CD4-positive, alpha-beta T cell treated with Interferon alpha-2 for 1 hour (primary cell): ENCODE measurements at places on chromosomes 2 and 18.

DNA sequence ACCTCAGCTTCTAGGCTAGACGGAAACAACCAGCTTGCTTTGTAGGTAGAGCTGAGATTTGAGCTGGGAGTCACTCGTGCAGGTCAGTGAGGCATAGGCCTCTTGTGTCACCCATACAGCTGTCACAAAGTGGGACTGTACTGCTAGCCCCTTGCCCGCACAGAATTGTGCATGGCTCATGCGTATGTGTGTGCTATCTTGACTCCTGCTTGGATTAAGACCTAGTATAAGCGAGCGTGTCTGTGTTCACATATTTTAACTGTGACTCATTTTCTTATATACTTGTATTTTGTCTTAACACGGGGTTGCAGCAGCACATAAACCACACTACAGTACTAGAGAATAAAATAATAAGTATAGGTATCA lies 20.1 kb downstream of the CEP68 start:
- no peak for DNase-seq

DNA sequence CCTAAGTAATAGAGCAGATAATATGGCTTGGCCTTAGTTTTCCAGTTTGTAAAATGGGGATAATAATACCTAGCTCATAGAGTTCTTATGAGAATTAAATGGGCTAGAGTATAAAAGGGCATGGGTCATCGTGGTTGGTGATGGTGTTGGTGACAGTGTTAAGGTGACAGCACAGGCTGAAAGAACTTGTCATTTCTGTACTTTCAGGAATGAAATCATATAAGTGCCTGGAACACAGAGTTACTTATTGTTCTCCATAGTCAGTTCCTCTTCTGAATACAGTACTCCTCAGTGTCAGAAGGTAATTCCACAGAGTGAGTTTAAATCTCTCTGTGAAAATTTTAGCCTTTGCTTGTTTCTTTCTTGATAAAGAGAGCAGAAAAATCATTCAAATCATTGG lies 42.4 kb downstream of the KIF5C start:
- DNase-seq: no peak

DNA sequence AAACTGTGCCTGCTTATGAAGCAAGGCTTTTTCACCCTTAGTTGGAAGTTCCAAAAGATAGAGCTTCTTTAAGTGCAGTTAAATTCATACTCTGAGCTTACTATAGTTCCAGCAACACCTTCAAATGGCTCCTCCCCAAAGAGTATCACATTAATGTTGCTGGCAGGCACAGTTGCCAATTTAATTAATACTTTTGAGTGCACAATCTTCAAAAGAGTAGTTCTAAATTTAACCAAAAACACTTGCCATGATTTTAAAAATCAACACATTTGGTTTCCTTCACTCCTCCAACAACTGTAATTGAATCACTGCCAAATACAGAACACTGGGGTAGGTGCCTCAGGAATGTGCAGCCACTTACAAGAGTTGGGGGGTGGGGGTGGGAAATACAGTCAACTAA lies 150.6 kb upstream of the UBE2E3 start:
- DNase-seq: no peak

DNA sequence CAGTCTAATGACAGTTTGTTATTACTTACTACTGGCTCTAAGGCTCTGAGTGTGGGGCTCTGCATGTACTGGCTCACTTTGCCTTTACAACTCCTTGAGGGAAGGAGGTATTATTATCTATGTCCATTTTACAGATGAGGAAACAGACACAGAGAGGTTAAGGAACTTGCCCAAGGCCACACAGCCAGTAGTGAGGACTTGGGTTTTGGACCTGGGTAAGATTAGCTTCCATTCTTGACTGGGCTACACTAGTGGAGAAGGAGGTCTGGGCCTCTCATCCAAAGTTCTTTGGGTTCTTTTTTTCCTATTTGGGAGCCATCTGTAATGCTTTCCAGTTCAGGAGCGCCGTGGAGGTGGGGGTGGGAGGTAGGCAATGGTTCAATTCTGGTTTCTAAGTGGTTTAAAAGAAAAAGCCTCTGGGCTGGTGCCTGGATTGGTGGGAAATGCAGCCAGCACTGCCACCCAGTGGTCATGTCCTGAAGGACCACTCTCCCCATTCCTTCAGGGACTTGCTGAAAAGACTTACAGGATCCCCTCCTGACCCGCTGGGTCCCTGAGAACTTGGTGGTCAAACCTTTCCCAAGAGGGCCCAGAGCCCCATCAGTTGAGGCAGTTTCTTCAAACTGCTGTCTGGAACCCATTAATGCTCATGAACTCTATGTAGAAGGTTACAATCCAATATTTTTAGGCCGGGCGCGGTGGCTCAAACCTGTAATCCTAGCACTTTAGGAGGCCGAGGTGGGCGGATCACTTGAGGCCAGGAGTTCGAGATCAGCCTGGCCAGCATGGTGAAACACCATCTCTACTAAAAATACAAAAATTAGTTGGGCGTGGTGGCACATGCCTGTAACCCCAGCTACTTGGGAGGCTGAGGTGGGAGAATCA lies 38.6 kb upstream of the NOTO start:
- DNase-seq: peak; percentile 56

DNA sequence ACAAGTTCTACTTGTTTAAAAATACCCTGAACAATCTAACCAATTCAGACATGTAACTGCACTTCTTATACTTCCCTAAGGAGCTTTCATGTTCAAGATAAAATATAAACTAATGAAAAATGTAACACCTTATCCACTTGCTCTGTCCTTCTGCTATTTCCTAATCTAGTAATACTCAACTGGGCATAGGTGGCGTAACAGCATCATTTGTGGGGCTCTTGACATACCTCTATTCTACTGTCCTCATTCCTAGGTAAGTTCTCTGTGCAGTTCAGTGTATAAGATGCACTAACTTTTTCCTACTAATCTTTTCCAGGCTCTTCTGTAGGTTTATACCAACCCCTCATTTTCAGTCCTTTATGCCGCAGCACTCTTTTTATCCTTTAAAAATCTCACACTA lies 36.7 kb downstream of the PRKD3 start:
- DNase-seq: no peak

GRCh38 chr18:11289248-11289647 lies 139.9 kb upstream of the PIEZO2 start:
- no peak for DNase-seq

DNA sequence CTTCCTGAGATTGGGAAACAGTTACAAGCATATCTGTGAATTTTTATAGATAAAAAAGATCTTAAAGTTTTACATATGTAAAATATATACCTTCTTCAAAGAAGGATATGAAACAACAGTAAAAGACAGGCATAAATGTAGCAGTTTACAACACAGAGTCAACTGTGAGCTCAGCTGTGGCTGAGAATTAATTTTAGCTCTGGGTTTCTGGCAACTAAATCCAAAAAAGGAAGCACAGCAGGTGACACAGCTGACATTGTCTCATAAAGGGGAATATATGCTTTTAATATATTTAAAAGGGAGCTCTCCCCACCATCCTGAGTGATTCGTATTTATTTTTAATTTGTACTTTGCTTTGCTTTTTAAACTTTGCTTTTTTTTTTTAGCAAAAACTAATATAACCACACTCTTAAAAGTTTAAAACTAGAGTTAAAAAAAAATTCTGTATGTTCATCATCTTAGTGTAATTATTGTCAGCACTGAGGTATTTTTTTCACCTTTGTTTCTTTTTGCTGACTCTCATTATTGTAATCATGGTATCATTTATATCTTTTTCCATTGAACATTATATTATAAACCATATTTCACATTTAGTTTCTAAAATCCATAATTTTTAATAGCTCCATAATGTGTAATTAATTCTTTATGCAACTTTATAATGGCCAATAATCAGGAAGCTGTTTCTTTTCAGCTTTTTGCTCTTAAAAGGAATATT lies 6.7 kb downstream of the TUBB6 start:
- no peak for DNase-seq

GRCh38 chr2:88698498-88699233 lies 7.2 kb downstream of the RPIA start:
- DNase-seq: no peak

DNA sequence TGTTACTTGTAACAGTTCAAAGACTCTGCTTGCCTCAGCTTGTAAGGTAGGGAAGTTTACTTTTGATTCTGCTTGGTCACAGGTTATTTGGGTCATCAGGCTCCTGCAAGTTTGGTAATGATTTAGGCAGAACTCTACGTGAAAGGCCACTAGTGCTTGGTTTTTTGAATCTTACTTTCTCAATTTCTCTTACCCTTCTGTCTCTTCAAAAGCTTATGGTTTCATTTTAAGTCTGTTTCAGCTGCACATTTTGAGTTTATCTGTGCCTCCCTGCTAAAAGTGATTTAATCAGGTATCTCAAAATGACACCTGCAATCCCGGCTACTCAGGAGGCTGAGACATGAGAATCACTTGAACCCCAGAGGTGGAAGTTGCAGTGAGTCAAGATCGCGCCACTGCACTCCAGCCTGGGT lies 26.3 kb upstream of the MOCOS start:
- DNase-seq: no peak

- no peak for DNase-seq
These were observed 722 bp downstream of the MAP4K4 start for GRCh38 chr2:101698014-101698843.

- DNase-seq: no peak
These were observed 104.8 kb downstream of the SP100 start for GRCh38 chr2:230520875-230521155.

DNA sequence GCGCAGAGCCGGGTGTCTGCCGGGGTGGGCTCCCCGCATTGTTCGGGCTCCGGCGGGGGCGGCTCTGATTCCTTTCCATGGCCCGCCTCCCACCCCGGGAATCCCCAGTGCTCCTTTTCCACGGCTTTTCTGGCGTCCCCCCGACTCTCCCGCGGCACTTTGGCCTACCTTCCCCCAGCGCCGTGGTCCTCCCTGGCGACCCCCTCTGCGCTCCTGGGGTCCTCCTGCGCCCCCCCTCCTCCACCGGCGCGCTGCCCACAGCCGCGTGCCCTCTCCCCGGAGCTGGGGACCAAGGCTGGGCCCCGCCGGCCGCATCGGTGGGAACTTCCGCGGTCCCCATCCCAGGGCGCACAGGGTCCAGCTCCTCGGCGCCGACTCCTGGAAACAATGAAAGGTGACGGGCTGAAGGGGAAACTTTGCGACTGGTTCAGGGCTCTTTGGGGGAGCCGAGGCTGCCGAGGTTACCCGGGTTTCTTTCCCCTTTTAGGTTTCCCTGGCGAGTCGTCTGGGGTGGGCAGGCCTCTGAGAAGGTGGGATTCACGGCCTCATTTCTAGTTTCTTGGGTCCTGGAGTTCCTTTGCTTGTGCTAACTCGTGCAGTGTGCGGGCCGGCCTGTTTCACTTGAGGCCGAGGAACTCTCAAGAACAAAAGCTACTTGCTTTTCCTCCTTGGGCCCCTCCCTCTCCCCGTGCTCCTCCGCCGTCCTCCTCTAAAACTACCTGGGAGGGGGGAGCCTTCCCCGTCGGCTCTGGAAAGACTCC lies 2.2 kb downstream of the TGIF1 start:
- peak; percentile 25 for DNase-seq

- no peak for DNase-seq
These were observed 4.7 kb upstream of the NPC1 start for GRCh38 chr18:23591011-23591410.

DNA sequence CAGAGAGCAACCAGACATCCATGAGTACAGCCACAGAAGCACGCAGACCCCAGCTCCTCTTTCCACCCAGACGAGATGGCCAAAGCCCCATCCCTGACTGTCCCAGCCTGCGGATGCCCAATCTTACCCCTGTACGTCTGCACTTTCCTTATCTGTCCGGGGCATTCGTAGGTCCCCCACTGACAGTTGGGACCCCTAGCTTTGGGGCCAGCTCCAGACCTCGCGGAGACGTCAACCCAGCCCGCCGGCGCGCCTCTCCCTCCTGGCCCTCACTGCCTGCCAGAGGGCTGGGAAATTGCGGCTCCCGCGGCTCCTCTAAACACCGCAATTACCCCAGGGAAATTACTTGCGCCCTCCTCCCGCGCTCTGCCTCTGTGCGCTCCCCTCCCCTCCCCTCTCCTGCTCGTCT lies 2.3 kb downstream of the ECEL1 start:
- DNase-seq: no peak

GRCh38 chr2:213172641-213173040 lies 21.2 kb upstream of the IKZF2 start:
- no peak for DNase-seq

DNA sequence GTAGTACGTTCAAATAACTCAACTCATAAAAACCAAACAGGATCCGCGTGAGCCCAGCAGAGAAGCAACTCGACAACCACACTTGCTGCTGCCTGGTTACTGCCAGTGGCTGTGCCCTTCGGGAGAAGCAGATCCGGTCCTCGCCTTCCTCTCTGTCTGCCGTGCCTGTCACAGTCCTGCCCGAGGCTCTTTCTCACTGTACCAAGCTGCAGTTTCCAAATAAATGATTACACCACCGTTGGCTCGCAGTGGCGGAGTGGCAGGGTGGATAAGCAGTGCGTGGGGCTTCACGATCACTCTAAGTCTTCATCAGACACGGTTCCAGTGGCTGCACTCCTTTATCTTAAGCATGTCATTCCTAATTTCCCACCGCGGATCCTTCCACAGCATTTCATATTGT lies 26.1 kb upstream of the SALL3 start:
- DNase-seq: no peak

DNA sequence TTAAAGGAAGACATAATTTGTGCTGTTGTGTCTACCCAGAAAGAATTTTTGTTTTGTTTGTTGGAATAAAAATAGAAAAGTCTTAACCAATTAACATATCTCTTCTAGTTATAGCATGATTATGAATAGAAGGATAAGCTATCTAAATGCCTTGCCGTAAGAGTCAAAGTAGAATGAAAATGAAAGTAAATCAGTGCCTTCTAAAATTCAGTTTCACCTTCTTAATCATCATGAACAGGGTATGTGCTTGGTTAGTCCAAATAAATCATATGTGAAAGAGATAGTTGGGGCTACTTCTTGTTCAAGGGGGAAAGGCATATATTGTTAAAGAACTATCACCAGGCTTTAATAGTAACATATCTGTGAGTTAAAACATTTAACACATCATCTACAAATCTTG lies 91.5 kb downstream of the GULP1 start:
- no peak for DNase-seq

GRCh38 chr2:70596739-70597138 lies 43.1 kb upstream of the TGFA start:
- no peak for DNase-seq

DNA sequence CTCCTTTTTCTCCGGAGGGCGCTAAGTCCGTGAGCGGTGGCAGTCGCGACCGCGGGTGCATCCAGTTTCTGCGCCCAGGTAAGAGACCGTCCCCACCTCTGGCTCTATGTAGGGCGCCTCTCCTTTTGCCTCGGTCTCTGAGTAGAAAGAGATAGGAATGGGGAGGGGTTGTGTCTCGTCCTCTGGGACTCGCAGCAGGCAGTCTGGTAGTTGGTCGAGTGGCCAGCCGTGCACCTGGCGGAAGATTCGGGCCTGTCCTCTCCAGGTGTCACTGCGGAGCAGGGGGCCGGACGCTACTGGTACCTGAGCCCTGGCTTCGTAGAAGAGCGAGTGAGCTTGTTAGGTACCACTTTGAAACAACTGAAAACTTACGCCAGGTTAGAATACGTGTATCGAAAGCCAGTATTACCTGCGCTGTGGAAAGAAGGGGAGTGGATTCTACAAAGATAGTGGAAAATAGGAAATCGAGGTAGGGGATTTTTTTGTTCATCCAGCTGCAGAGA lies 403 bp downstream of the MAP2 start:
- peak; percentile 1 for DNase-seq

- DNase-seq: peak; percentile 71
These were observed 4.7 kb downstream of the CAPG start for GRCh38 chr2:85405201-85406059.

- DNase-seq: no peak
These were observed 2.4 kb downstream of the FIGN start for GRCh38 chr2:163733301-163733938.

- DNase-seq: no peak
These were observed 6.8 kb upstream of the DDX1 start for GRCh38 chr2:15584767-15585469.
